Mononuclear cell (primary cell): ENCODE measurements at places on chromosomes 4 and X. TPM values are rescaled to one million over a fixed set of nuclear protein-coding genes. Genes with fewer than 3 reads are reported as not detected.

DDX60 gene
- 15.4 TPM for total RNA-seq

CPE gene
- 0.10 TPM for total RNA-seq

ATP1B4 gene
- total RNA-seq: not detected

DDIT4L gene
- 0.21 TPM for total RNA-seq

IL15 gene
- 6.5 TPM for total RNA-seq
